Activated CD4-positive, CD25-positive, alpha-beta regulatory T cell (primary cell): ENCODE measurements at places on chromosomes 6 and 20.

- DNase-seq: no peak
These were observed 196.5 kb upstream of the OPRM1 start for GRCh38 chr6:153842491-153842890.

- no peak for DNase-seq
These were observed 193.6 kb downstream of the JARID2 start for GRCh38 chr6:15439410-15440025.

DNA sequence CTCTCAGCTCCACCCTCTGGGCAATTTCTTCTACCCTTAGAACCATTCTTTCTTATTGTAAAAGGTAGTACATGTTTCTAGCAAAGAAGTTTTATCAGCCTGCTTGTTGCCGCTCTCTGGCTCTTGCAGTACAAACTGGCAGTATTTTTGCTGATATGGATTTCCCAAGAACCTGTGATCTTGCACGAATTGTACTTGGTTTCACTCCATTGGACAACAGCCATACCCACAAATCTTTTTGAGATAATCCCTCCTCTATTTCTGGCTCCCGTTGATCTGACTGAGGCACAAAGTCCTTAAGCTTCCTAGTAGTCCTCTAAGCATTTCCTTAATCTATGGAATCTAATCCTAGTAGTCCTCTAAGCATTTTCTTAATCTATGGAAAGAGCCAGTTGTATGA, 487.0 kb upstream of the PTCHD4 start:
- no peak for DNase-seq

- no peak for DNase-seq
These were observed 107.3 kb downstream of the TINAG start for GRCh38 chr6:54415517-54415916.

DNA sequence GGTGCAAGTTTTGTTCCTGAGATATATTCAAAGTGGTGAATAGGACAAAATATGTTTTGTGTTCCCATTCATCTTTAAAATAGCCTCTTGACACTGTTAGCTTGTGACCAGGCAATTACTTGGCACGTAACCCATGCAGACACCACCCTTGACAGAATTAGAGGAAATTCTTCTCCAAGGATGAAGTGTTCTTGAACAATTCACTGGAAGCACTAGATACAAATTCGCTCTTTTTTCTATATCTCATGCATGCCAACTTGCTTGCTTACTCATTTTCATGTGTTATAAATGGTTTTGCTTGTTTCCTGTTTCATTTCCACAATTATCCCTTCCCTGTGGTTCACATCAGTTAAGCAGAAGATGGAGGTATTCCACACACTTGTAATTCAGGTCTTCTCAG, 105.2 kb upstream of the MAN1A1 start:
- DNase-seq: no peak

DNA sequence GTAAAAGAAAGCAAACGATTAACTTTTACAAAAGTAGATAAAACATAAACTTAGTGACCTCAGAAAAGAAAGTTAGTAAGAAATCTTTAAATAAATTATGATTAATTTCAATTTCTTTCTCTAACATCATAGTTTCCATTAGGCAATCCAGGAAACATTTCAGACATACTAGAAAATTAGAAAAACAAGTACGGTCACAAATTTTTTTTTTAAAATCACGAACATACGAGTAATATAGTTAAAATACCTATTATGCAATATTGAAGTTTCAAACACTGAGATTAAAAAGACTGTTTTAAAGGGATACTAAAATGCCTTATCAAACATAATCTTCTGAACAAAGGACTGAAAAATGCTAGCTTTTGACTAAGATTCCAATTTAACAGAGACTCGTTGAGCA, 26.2 kb downstream of the NOL7 start:
- DNase-seq: no peak

DNA sequence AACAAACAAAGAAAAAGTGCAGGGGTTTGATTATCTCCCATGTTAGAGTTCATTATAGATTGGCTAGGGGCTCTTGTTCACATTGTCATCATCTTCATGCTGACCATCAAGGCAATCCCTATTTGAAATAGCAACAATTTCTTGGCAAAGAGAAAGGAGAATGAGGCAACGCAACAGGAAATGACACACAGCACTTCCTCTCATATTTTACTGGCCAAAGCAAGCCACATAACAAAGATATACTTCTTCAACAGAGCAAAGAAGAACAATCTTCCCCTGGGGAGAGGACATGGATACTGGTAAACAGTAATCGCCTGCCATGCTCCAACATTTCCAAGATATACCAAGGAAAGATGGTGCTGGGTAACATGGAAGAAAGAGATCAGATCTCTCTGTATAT, 29.8 kb downstream of the EPM2A start:
- DNase-seq: no peak

DNA sequence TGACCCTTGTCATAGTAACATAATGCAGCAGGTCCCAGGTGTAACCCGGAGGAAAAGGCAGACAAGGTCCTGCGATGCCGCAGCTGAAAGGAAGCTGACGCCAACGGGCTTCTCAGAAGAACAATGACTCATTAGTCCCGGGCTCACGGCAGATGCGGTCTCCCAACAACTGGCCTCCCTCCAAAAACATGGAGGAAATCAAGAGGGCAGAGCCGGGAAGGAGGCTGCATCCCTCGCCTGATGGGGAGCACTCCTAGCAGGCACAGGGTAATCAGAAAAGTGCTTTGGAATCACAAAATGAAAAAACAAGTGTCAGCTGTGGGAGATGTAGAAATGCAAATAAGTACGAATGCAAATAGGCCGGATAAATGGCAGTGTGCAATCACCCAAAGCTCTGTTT, 165.2 kb upstream of the AGPAT4 start:
- no peak for DNase-seq

DNA sequence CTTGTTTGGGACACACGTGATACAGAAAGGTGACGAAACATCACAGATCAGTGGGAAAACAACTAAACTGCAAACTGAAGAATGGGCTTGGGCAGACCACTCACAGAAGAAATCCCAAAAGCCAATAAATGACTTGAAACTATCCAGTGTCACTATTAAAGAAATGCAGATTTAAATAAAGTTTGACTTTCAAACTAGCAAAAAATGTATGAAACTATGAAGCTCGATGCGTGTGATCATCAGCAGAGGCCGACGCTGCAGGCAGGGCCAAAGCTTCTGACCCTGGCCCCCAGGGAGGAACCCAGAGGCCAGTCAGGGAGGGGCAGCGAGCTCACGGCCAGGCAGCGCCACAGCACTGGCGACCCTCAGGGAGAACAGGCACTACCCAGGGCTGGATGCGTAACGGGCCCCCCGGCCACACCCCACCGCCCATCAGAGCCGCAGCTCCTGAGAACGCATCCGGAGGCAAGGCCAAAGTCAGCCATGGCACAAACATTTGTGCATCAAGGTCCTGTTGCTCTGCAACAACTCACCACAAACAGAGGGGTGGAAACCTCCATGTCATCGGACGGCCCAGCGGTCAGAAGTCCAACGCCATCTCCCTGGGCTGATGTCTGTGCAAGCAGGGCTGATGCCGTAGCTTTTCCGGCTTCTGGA, 94.1 kb downstream of the YTHDF1 start:
- no peak for DNase-seq

- DNase-seq: no peak
These were observed 4.9 kb upstream of the TOX2 start for GRCh38 chr20:43909720-43910119.

- DNase-seq: no peak
These were observed 38.7 kb upstream of the TNFRSF21 start for GRCh38 chr6:47348316-47348863.

DNA sequence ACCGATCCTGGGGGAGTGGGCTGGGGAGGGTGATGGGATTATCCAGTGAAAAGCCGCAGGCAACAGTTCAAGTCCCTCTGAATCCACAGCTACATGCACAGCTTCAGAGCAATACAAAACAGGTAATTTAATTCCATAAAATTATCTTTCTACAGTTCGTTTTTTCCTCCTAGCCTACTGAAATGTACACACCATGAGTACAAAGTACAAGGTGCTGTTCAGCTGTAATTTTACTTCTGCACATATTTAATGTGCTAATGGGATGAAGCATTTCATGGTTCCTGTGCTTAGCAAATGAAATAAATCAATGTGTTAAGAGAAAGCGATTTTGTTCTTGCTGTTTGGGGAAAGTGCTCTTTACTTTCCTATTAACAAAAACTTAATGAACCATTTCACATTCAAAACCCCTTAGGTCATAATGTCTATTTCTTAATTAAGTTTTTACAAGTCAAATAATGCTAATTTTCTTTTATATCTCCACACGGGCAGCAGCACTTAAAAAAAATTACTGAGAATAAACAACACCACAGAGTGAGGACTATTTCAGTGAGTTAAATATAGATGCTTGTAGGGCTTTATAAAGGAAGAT, 71.8 kb downstream of the INSM1 start:
- no peak for DNase-seq

DNA sequence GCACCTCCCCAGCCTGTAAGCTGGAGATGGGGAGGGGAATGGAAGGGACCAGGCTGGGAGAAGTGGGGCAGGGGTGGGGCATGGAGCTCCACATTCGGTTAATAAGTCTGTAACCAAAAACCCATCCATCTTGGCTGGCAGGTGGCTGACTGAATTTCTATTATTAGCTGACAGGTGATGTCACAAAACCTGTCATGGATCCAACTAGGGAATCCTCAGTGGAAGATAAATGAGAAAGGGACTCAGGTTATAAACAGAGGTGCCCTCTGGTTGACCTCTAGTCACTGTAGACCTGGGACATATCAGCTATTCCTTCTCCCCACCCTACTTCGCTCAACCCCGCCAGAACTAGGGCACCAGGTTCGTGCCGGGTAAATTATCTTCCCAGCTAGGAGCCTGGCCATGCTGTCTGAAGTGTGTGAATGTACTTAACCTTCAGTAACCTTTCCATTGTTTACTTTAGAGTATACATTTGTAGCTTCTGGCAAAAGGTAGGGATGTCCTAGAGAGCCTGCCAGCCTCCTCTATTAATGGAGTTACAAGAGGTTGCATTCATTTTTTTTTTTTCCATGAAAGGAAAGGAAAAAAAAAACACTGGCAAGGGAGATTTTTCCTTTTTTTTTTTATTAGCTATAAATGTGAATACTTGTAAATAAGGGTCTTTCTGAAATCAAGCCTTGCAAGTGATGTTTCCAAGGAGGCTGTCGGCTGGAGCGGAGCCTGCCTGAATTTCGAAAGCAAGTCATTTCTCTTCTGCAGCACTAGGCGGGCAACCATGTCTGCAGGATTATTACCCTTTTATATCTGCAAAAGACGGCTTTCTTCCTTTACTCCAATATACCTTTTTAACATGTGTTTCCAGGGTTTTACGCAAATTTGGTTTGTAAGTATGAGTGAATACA, 135.9 kb downstream of the TMEM242 start:
- DNase-seq: no peak

- no peak for DNase-seq
These were observed 42.7 kb downstream of the CD2AP start for GRCh38 chr6:47520282-47520681.

DNA sequence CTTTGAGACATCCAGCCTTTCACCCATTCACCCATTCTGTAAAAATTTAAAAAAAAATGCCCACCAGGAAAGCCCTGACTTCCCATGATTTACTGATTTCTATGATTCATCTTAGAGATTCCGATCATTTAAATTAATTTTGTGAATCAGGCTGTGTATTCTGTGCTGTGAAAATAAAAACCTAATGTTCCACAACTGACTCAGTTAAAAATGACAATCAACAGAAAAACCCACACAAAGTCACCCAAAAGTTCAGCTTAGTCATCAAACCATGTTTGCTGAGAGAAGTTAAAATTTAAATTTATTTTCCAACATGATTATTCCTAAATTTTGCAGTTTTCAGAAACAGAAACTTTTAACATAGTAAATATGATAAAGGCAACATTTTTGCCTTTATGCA, 509.9 kb downstream of the TENT5A start:
- no peak for DNase-seq

DNA sequence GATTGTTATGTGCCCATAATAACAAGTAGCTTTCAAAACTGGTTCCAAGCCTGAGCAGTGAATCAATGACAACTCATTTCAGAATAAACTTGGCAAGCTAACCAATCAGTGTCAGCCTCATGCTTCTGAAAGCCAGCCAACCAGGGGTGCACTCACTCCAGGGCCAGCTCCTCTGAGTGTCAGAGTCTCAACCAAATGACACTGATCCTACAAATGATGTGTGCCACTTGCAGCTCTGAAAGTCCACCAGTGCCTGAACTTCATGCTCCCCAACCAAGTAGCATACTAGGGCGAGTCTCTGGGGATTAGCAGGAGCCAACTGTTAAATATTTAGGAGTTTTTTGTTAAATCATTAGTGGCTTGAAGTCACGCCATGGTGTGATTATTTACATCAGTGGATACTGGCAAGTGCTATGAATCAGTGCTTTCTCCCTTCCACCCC, 4.5 kb downstream of the IYD start:
- no peak for DNase-seq

GRCh38 chr20:36549942-36550789, 8.8 kb downstream of the MYL9 start:
- no peak for DNase-seq

- no peak for DNase-seq
These were observed 90.6 kb downstream of the ATXN1 start for GRCh38 chr6:16670617-16671051.

DNA sequence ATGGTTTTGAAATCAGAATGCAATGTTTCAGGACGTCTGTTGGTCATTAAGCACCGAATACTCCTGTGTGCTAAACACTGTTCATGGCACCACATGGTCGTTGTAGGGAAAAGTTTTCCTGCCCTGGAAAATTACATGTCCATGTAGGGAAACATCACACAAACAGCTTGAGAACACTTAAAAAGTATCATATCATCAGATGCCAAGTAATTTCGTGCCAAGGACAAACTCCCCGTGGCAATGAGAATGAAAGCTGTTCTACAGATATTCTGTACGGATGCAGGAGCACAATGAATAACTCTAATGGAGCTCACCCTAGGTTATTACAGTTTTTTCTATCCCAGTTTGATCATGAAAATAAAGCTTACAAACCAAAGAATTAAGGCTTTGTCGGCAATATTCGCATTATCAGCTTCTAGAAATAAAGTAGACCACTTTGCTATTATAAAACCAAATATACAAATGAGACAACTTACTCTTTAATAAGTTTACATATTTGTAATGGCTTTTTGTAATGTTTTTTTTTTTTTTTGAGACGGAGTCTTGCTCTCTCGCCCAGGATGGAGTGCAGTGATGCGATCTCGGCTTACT, 4.6 kb upstream of the DST start:
- DNase-seq: no peak

- no peak for DNase-seq
These were observed 220.7 kb downstream of the UST start for GRCh38 chr6:148967541-148967956.

DNA sequence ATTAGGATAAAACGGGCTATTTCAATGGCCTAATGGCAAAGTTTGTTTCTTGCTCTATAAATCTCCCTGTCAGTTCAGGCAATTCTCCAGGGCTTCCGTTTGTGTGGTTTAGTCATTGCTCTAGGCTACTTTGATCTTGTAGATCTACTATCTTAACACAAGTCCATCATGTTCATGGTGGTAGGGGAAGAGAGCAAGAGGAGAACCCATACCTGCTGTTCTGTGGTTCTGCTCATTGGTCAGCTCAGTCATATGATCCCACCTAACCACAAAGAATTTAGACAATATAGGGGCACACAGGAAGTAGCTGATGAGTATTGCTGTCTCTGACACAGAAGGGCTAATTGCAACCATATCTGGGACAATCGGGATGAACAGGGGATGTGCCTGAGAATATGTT, 4.9 kb upstream of the DEK start:
- no peak for DNase-seq

GRCh38 chr6:100461278-100461916, 3.3 kb downstream of the SIM1 start:
- no peak for DNase-seq
